ENCODE measurements at places on chromosomes 4 and X.

- no peak for DNase-seq
Observed at GRCh38 chr4:81845273-81845672, 373.6 kb upstream of the RASGEF1B start.

DNA sequence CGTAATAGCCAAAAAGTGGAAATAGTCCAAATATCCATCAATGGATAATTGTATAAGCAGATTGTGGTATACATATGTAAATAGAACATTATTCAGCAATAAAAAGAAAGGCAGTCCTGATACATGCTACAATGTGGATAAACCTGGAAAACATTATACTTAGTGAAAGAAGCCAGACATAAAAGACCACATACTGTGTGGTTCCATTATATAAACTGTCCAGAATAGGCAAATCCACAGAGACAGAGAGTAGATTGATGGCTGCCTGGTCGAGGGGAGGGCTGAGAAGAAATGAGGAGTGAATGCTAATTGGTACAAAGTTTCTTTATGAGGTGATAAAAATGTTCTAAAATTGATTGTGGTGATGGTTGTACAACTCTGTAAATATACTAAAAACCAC is 397.4 kb upstream of the RPS6KA3 start:
- no peak for DNase-seq

GRCh38 chr4:102824398-102824797 is 3.0 kb downstream of the UBE2D3 start:
- DNase-seq: no peak

- no peak for DNase-seq
Observed at GRCh38 chr4:71333368-71333767, 5.5 kb upstream of the SLC4A4 start.
